NCI-H1417 treated with DMSO at 0.1 percent for 48 hours (cell line): ENCODE measurements at places on chromosomes 2 and 18.

DNA sequence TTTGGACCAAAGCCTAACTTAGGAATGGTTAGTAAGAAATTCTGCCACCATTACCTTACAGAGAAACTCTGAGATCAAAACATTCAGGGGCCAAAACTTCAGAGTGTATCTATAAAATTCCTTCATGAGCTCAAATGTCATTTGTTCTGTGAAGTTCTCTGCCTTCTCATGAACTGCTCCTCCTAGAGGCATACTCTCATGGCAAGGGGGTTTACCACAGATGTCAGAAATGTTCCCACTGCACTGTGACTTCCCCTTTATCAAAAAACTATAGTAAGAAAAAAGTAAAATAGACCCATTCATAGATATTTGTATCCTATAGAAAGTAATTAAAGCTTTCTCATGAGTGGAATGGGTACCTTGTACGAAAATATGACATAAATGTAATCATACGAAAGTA lies 68.5 kb downstream of the USP40 start:
- no peak for DNase-seq

DNA sequence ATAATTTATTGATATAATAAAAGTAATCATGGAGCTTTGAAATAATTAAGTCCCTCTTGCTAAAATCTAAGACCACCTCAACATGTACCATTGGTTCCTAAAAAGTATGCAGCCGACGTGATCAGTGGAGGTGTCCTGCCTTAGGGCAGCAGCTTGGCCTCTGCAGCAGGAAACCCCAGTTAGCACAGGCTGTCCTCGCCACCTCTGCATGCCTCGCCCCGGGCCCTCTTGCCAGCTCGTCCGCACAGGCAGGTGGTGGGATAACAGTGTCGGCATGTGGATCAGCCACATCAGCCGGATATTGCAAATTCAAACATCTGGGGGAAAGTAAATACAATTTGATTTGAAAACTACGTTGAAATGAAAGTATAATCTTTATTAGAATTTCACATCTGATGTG lies 22.9 kb downstream of the COA5 start:
- DNase-seq, result no peak

DNA sequence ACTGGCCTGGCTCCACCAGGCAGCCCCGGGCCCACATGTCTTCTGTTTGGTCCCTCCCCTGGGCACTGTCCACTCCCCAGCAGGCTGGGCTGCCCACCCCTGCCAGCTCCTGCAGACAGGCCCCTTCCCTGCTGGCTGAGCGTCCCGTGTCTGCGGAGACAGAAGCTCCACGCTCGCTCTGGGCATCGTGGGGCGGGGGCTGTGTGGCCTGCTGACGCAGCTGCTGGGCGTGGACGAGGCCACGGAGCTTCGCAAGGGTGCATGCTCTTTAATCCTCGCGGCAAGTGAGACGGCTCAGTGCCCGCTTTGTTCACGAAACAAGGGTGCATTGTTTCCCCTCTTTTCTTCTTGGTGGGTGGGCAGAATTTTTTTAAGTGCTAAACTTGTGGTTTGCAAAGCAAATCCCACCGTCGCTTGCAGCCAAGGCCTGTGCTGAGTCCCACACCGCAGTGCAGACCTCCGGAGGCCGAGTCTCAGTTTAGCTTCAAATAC lies 132.8 kb upstream of the CTDP1 start:
- no peak for DNase-seq

- no peak for DNase-seq
Observed at GRCh38 chr2:96916156-96916630, 46.3 kb upstream of the SEMA4C start.

- DNase-seq, result no peak
Observed at GRCh38 chr2:240687045-240687740, 4.5 kb upstream of the AQP12A start.

DNA sequence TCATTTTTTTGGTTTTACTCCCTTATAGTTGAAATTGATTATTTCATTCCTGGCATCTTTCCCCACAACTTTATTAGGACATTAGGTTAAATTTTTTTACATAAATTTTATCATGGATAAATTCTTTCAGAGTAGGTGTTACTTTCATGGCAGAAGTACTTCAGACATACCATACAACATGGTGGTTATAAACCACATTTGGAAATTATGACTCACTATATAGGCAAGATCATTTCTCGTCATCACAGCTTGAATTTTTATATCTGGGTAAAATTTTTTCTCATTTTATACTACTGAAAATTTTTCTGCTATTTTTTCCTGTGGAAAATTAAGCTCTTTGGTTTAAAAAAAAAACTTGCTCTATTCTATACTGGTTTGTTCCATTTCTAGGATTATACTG lies 111.9 kb upstream of the COL5A2 start:
- no peak for DNase-seq
